ENCODE measurements at places on chromosomes 2 and 18. TPM values are rescaled to one million over a fixed set of nuclear protein-coding genes. Genes with fewer than 3 reads are reported as not detected.

DNA sequence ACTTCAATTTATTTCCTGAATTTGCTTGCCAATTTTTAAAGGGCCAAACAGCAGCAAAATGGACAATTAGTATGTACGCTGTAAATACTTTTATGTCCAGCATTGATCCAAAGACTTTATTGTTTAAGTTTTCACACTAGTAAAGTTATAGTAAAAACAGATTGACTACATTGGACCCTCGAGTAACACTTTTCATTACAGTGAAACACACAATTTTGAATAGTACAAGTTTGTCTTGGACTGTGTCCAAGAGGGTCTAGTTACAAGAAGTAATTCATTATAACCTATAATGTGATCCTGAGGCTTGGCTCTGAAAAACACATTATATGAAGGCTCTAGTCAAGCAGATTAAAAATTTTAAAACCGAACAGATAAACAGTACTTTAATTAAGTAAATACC, 11.4 kb upstream of the RBBP8 start:
- H3K4me1 ChIP-seq: no peaks in the 10 kb centered on the region
- no peak overlapping the region for H3K4me3 ChIP-seq
- H3K27ac ChIP-seq: no peak overlapping the region
- DNase-seq: no peak
- H3K36me3 ChIP-seq: no peaks in the 10 kb centered on the region
- no peaks in the 10 kb centered on the region for H3K27me3 ChIP-seq

DNA sequence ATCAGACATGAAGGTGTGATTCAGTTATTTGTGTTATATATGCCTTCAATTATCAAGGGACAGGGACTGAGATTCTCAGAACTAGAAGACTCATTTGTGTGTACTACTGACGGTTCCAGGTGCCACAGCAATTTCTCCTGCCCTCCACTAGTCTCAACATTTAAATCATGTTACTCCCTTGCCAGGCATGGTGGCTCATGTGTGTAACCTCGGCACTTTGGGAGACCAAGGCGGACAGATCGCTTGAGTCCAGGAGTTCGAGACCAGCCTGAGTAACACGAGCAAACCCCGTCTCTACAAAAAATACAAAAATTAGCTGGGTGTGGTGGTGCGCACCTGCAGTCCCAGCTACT, 1.1 kb downstream of the CNDP2 start:
- H3K36me3 ChIP-seq: peaks cover 6% of the 10 kb centered on the region
- H3K4me3 ChIP-seq: peak overlapping the region; percentile 91
- peaks cover 24% of the 10 kb centered on the region for H3K4me1 ChIP-seq
- H3K27me3 ChIP-seq: no peaks in the 10 kb centered on the region
- peak; percentile 12 for DNase-seq
- H3K27ac ChIP-seq: no peak overlapping the region

GRCh38 chr2:173119069-173119807, 43.6 kb downstream of the MAP3K20 start:
- H3K27me3 ChIP-seq: no peaks in the 10 kb centered on the region
- peaks cover 36% of the 10 kb centered on the region for H3K4me1 ChIP-seq
- H3K4me3 ChIP-seq: no peak overlapping the region

DNA sequence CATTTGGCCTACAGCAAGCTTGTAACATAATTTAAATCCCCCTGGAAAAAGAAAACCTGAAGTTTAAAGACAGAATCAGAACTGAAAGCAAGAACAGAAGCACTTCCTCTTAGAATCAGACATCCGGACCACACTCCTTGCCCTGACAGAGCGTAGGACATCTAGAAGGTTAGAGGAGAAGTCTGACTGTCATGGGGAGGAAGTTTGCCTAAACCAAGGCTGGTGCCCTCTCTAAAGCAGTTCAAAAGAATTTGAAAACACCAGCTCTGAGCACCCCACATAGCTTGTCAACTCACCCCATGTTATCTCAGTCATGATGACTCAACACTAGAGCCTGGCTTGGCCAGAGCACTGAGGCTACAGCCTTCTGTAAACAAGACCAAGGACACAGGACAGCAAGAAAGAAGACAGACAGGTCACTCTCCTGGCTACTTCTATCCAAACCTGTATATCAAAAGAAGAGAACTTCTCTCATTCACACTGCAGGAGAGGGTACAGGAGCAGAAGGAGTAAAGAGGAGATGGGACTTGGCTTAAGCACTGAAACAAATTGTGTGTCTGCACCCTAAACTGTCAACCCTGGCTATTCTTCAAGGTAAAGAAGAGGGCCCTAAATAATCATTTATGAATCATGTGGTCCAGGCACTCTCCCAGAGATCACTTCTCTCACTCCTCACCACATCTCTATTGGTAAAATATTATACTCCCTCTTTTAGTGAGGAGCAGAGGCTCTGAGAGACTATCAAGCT, 198.6 kb downstream of the MEMO1 start:
- H3K4me1 ChIP-seq: 0 out of 2 replicates have a peak, but pooled peaks cover 3% of the 10 kb centered on the region
- no peaks in the 10 kb centered on the region for H3K27me3 ChIP-seq
- no peak overlapping the region for H3K4me3 ChIP-seq
- H3K27ac ChIP-seq: no peak overlapping the region
- H3K36me3 ChIP-seq: no peaks in the 10 kb centered on the region

GRCh38 chr2:205748639-205749038, 66.3 kb downstream of the NRP2 start:
- no peaks in the 10 kb centered on the region for H3K27me3 ChIP-seq
- H3K36me3 ChIP-seq: no peaks in the 10 kb centered on the region
- peak; percentile 48 for DNase-seq
- H3K4me1 ChIP-seq: no peaks in the 10 kb centered on the region

GRCh38 chr2:73969356-73969755, 15.4 kb upstream of the TET3 start:
- peaks cover 11% of the 10 kb centered on the region for H3K4me1 ChIP-seq
- H3K27me3 ChIP-seq: no peaks in the 10 kb centered on the region
- no peak overlapping the region for H3K27ac ChIP-seq

- DNase-seq: peak; percentile 20
- H3K36me3 ChIP-seq: no peaks in the 10 kb centered on the region
- peaks cover 15% of the 10 kb centered on the region for H3K4me1 ChIP-seq
- no peaks in the 10 kb centered on the region for H3K27me3 ChIP-seq
Measured at GRCh38 chr18:74791501-74792194, 194.0 kb downstream of the ZNF407 start.

DNA sequence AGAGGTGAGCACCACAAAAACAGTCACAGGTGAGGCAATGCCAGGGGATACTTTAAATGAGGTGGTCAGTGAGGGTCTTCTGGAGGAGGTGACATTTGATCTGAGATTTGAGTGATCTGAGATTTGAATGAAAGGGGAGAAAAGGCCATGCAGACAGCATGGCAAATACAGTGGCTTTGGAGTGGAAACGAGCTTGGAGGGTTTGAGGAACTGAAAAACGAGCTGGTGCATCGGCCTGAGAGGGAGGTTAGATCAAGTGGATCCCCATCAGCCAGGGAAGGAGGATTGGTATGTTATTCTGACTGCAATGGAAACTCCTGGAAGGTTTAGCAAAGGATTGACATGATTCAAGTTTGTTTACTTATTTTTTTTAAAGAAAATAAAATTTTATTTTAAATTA, 245.1 kb downstream of the KCNS3 start:
- H3K36me3 ChIP-seq: no peaks in the 10 kb centered on the region
- DNase-seq: no peak
- H3K27me3 ChIP-seq: peaks cover 27% of the 10 kb centered on the region

- H3K4me1 ChIP-seq: peaks cover 13% of the 10 kb centered on the region
- H3K36me3 ChIP-seq: no peaks in the 10 kb centered on the region
- DNase-seq: peak; percentile 65
- no peaks in the 10 kb centered on the region for H3K27me3 ChIP-seq
- peak overlapping the region; percentile 33 for H3K27ac ChIP-seq
Measured at GRCh38 chr2:188884517-188884916, 89.7 kb upstream of the COL3A1 start.

DNA sequence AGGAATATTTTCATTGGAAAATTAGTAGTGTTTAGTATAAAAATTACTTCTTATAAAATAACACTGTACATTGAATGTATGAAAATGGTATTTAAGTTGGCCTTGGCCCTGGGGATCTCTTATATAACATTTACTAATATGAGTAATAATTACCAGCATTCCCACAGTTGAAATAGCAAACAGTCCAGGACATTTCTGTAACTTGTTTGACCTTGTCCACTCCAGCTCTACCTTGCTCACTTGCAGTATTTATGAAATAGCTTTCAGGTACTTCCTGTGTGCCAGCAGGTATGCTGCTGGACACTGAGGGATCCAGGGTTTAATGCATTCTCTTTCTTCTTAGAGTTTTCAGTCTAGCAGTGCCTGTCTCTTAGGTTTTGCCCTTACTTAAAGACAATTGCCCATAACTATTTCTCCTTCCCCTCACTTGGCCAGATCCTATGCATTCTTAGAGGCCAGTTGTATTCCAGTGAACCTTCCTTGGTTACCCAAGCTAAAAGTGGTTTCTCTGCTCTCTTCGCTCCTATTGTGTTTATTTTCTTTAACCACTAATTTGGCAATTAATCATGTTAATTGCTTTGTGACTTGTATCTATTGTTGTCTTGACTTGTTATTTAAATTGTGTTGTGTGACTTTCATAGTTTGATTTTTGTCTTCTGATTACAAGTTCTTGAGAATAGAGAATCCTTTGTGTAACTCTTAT, 25.9 kb downstream of the BABAM2 start:
- H3K27me3 ChIP-seq: no peaks in the 10 kb centered on the region
- no peaks in the 10 kb centered on the region for H3K36me3 ChIP-seq
- H3K27ac ChIP-seq: no peak overlapping the region

LHCGR gene
- total RNA-seq: not detected

POU3F3 gene
- not detected for total RNA-seq
